Iris pigment epithelial cell (primary cell): ENCODE measurements at places on chromosomes 6 and 20.
A peak's percentile ranks its signal among the peaks of the same experiment; 100 is the strongest.

DNA sequence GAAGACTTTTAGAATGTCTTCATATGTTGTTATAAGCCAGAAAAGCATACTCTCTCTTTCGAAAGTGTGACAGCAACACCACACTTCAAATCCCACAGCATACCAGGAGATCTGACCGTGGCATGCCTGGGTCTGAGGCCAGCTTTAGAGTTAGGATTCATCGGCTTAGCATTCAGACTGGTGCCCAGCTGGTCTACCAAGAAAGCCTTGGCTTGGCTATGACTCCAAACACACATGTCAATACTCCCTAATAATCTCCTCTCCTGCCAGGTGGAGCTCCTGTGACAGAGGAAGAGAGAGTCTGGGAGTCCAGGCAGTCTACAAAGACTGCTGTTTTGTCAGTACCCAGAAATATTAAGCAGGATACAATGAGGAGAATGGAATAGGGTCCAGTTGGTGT, 77.1 kb upstream of the MAN1A1 start:
- no peak for DNase-seq

DNA sequence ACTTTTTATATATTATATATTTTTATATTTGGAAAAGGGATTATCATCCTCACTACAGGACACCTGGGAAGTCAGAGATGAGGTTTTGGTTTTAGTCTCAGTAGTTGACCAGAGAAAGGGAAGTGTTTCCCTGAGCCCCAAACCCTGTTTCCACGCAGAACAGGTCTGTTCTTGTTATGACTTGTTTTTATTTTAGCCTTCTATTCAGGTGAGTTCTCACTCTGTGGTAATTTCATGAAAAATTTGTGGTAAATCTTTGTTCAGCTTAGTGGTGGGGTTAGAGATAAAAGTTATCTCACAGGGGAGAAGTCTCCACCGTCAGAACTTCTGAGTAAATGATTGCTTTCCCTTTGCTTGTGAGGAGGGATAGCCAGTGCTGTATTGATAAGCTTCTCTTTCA, 224.9 kb downstream of the FARS2 start:
- no peak for DNase-seq

DNA sequence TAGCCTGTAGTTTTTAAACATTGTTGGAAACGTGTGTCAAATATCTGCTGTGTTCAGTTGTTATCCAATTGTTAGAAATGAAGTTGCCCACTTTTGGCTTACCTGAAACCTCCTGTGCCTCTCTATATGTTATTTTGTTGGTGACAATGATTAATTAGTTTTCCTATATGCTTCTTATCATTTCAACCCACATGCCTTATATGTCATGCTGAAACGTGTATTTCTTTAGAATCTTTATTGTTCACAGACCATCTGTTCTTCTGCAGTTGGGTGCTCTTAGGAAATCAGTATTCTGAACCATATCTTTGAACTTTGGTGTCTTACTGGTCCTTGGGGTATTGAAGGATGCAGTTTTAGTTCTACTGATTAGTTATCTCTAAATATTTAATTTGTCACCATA, 91.2 kb upstream of the SCGN start:
- DNase-seq: no peak

GRCh38 chr6:48859562-48860123, 603.4 kb downstream of the MMUT start:
- DNase-seq: no peak

GRCh38 chr20:57805747-57806146, 95.9 kb upstream of the PMEPA1 start:
- DNase-seq: no peak

- no peak for DNase-seq
Observed at GRCh38 chr6:155040154-155040553, 45.0 kb downstream of the TIAM2 start.

DNA sequence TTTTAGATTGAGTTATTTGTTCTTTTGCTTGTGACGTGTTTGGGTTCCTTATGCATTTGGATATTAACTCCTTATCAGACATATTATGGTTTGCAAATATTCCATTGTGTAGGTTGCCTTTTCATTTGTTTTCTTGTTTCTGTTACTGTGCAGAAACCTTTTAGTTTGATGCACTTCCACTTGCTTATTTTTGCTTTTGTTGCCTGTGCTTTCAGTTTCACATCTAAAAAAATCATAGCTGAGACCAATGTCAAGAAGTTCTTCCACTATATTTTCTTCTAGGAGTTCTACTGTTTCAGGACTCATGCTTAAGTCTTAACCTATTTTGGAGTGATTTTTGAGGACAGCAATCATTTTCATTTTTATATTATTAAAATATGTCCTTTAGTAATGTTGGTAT, 113.5 kb downstream of the EPM2A start:
- no peak for DNase-seq

DNA sequence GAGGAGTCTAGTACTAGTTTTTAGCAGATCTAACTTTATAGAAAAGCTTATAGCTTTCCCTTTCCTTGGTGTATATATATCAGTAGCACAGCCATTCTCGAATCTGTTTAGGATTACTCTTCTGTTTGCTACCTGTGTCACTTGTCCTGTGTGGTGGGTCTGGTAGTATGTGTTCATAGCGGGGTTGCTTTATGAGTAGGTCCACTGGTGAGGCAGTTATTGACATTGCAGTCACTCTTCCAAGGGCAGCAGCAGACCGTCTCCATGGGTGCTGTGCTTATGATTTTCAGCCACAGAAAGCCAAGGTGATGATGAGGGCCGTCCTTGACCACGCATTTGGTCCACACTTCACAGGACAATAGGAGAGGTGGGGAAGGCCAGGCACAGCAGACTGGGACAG, 171.5 kb downstream of the CDKAL1 start:
- DNase-seq: no peak

- DNase-seq: peak; percentile 67
Observed at GRCh38 chr20:48523191-48523995, 304.4 kb downstream of the PREX1 start.

DNA sequence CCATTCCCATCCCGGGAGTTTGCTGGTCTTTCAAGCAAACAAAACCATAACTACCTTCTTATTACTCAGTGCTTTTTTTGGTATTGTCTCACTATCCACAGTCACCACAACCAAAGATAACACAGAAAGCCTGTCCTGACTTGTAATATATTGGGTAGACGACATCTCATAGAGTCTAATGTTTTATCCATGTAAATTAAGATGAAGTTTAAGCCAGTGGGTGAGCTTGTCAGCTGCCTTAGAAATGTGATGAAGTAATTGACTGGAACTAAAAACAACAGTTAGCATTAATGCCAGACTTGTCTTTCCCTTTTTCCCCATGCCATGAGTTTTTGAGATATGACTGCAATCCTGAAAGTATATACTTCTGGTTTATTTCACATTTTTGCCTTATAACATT, 282.7 kb upstream of the PRDM1 start:
- no peak for DNase-seq

DNA sequence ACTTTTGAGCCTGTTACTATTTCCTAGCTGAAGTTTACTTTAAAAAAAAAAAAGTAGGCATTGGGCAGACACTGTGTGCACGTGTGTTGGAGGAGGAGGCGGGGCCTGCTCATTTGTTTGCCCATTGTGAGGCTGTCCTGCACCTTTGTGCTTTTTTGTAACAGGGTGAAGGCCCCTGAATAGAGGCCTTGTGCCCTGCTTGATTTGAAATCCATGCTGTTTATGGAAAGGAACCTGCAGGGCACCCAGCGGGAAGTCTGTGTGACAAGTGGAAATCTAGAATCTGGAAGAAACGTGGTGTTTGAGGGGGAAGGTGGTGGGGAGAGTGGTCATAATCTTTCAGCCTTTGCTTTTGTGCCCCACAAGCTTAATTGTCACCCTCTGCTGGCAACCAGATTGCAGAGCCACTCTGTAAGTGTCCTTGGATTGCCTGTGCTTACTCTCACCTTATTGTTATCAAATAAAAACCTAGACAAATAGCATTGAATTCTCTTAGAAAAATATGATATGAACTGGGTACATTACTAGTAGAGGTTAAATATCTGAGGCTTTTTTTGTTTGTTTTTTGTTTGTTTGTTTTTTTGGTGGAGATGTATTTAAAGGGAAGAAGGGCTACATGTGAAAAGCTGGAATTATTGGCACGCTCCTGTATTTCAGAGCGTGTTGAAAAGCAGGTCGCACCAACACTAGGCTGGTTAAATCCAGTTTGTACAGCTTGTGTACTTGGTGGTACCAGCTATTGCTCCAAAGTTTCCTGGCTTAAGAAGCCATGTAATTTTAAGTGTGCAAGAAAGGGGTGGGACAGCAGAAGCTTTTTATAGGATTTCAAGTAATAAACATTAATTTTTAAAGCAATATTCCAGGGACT, 156.3 kb downstream of the ARID1B start:
- DNase-seq: no peak

- no peak for DNase-seq
Observed at GRCh38 chr6:121858310-121858709, 422.9 kb downstream of the GJA1 start.

DNA sequence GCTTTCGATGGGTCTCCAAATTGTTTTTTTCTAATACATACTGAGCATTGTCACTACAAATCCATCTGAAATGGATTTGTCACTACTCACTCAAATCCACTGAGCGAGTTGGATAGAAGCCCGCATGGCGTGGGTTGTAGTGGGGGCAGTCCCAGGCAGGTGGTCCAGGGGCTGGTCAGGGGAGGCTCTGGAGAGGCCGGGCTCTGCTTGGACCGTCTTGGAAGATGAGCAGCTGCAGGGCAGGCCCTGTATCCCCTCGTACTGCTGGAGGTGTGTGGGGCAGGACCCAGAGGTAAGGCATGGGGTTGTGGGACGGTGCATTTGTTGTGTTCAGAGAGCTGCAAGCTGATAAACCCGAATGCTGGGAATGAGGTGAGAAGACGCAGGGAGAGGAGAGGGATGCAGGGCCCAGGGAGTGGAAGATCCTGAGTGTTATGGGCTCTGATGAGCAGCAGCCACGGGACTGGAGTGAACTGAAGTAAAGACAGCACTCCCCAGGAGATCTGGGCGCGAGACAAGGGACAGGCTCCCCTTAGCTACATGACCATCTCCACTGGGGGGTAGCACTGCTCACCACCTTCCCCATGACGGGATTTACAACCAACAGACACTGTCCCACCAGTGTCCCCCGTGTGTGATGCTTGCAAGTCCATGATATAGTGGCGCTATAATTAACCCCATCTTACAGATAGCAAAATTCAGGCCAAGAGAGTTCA, 45.9 kb downstream of the PSMG4 start:
- DNase-seq: no peak

DNA sequence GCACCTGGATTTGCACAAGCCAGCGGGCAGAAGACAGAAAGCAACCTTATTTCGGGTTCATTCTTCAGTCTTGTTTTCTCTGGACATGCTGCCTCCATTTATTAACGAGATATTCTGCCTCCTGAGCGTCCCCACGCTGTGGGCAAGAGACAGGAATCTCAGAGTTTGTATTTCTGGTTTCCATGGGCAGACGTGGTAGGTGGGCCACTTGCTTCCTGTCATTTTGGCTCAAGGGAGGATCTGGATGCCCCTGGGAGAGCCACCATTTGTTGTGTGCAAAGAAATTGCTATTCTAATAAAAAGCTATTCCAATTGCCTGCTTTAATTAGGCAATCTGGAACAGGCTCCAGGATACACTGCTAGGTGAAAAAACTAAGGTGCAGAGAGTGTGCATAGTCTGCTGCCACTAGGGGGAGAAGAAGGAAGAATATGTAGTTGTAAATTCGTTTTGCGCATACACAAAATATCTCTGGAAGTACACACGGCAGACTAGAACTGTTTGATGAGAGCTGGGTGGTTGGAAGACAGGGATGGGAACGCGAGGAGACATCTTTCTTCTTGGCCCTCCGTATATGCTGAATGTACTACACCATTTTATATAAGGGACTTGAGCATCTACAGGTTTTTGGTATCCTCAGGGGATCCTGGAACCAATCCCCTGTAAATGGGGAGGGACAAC, 30.1 kb upstream of the SLC16A10 start:
- DNase-seq: peak; percentile 52

- peak; percentile 26 for DNase-seq
Observed at GRCh38 chr6:37125774-37126492, 44.0 kb upstream of the PIM1 start.

DNA sequence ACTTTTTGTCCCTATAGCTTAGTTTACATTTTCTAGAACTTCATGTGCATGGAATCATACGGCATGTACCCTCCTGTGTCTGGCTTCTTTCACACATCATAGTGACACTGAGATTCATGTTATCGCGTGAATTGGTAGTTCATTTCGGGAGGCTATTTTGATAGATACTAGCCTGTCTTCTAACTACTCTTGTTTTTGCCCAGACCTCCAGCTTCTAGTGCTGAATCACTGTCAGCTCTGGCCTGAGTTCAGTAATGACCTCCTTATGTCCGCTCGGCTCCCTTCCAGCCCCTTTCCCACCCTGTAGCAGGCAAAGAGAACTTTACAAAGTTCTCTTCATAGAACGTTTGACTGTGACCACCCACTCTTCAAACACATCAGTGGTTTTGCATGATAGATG, 14.1 kb downstream of the MYBL2 start:
- DNase-seq: no peak

GRCh38 chr6:15429141-15430110, 183.6 kb downstream of the JARID2 start:
- DNase-seq: peak; percentile 87

DNA sequence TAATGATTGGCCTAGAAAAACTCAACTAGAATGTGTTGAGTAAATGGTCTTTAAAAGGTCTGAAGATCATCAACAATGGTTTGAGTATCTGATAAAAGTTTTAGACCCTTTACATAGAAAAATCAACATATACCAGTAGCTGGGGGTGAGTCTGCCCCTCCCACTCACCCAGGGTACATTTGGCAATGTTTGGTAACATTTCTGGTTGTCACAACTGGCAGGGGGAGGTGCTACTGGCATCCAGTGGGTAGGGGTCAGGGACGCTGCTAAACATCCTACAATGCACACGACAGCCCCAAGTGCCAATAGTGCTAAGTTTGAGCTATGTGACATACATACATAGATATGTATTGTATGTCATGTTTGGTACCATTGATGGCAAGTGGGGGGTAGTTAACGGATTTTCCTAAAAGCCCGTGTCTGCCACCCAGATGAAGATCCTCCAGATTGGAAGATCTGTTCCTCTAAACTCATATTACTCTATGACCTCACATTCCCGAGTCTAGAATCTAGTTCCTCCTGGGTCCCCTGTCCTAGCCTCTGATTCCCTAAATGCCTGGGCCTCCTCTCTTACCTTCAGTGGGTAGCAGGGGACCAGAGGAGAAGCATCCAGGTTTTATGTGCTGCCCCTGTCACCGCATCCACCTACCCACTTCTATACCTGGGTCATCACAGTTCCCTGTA, 2.5 kb upstream of the MMP9 start:
- no peak for DNase-seq

GRCh38 chr20:44642203-44643153, 9.0 kb downstream of the ADA start:
- peak; percentile 94 for DNase-seq

- DNase-seq: no peak
Observed at GRCh38 chr20:24698189-24698588, 228.8 kb downstream of the SYNDIG1 start.

GRCh38 chr6:32815115-32815514, 1.7 kb downstream of the HLA-DOB start:
- DNase-seq: no peak

DNA sequence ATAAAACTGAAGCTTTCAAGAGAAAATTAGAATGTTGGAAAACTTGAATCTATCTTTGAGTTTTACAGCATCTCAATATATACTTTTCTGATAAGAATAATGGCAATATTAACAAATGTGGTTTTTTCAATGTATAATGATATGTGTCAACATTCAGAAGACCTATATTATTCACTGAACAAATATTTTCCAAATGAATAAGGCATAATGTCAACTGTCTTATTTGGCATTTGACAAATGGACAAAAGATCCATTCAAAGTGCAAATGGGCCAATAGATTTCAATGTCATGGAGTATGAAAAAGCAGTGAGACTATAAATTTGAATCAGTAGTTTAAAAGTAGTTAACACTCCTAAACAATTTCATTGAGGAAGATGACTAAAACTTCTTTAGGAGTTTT, 20.9 kb downstream of the LMBRD1 start:
- DNase-seq: no peak
